Stimulated activated CD8-positive, alpha-beta memory T cell treated with anti-CD3 and anti-CD28 coated beads, Interleukin-4, amount 100 ng/mL, for 4 hours (primary cell): ENCODE measurements at places on chromosomes 16 and 17.

DNA sequence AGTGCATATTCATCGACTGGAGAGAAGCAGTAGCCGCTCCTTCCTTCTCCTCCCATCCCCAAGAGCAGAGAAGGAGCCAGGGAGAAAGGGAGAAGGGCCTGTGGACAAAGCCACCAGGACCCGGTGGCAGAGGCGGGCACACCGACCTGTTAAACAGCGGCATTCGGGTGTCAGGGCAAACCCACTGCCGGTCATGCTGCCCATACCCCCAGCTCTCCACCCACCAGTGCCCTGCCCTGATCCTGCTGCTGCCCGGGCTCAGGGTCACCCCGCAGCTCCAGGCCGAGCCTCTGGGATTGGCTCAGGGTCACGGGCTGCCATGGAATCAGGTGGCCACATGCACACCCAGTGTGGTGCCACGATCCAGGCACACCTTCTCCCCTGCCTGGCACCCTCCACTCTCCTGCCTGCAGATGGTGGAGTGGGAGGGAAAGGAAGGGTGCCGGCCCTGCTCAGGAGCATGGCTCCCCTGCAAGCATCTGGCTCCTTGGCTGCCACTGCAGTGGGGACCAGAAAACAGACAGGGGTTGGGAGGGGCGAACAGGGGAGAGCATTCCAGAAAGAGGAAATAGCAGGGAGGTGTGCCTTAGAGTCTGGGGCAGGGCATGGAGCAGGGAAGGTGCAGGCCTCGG lies 18.3 kb upstream of the RASD1 start:
- DNase-seq, result no peak

DNA sequence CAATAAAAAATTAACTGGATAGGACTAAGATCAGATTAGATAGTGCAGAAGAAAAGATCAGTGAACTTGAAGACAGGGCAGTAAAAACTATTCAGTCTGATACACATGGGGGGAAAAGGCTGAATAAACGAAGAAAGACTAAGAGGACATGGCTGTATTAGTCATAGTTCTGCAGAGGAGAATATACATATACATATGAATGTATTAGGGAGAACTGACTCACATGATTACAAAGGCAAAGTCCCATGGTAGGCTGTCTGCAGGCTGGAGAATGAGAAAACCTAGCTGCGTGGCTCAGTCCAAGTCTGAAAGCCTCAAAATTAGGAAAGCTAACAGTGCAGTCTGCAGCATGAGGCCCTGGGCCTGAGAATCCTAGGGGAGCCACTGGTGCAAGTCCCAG lies 98.2 kb upstream of the GNAO1 start:
- no peak for DNase-seq

GRCh38 chr16:88921591-88921990 lies 55.1 kb upstream of the PABPN1L start:
- DNase-seq, result no peak

GRCh38 chr16:10675216-10675615 lies 19.5 kb downstream of the TEKT5 start:
- DNase-seq, result no peak

GRCh38 chr16:84663433-84664101 lies 15.3 kb downstream of the KLHL36 start:
- DNase-seq, result no peak

DNA sequence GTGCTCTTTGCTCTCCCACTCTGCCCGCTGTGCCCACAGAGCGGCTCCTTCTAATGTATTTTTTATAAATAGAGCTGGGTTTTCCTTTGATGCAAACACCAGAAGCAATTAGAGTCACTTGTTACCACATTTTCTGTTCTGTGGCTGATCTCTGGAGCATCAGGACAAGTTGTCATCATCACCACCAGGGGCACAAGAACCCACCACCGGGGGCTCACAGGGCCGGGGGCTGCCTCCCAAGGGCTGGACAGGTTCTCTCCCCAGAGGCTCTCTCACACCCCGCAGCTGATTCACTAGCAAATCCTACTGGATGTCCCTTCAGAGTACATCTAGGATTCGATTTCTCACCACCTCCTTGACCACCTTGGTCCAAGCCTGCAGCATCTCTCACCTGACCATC lies 18.5 kb downstream of the C16orf82 start:
- no peak for DNase-seq

DNA sequence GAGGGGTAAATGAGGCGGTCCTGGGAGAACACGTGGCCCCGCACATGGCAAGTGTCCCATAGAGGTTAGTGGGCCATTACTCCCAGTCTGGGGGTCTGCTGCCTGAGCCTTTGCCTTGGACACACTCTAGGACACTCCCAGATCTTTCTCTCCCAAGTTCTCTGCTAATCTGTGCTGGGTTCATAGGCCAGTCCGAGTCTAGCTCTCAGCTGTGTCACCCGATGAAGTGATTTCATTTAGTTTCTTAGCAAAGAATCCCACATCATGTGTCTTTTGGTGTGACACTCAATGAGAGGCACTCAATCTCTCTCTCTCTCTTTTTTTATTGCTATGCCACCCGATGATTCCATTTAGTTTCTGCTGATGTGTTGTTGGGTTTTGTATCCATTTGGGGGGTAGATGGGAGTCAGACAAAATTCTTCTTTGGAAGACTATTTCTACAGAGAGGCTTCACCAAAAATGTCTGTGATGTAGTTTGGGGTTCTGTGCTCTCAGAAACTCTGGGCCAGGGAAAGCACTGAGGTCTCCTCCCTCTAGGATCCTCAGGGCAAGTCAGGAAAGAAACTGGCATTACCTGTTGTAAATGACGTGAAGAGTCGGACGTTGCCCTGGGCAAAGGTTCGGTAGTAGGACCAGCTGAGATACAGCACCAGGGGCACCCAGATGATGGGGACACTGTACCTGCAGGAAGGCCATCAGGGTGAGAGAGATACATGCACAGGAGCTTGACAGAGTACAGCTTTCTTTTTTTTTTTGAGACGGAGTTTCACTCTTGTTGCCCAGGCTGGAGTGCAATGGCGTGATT lies 25.2 kb upstream of the MLKL start:
- no peak for DNase-seq

- DNase-seq, result no peak
These were observed 26.6 kb upstream of the C17orf107 start for GRCh38 chr17:4872786-4873185.

GRCh38 chr16:78591682-78592103 lies 492.2 kb downstream of the WWOX start:
- no peak for DNase-seq

GRCh38 chr17:66455060-66455459 lies 152.6 kb downstream of the PRKCA start:
- DNase-seq, result no peak

- peak; percentile 20 for DNase-seq
These were observed 74.8 kb upstream of the SMURF2 start for GRCh38 chr17:64736804-64737492.
